Left cardiac atrium (tissue), 4 donors: ENCODE measurements at places on chromosomes 6 and 20. TPM values are rescaled to one million over a fixed set of nuclear protein-coding genes. Genes with fewer than 3 reads are reported as not detected.

Gene RALGAPB
- 19.5 TPM for total RNA-seq

Gene RAD21L1
- not detected for total RNA-seq

Gene DNAAF9
- 17.2 TPM for total RNA-seq

Gene ULBP1
- total RNA-seq, result 0.08 TPM

Gene RPRD1B
- total RNA-seq, result 86.4 TPM

Gene CRISP2
- total RNA-seq, result not detected

Gene CHRNA4
- 0.06 TPM for total RNA-seq

Gene CYP24A1
- total RNA-seq, result not detected

Gene HLA-G
- not detected for total RNA-seq

Gene ARHGAP18
- 12.4 TPM for total RNA-seq

Gene PAQR8
- 3.9 TPM for total RNA-seq

Gene GSTA3
- total RNA-seq, result not detected

Gene FAM83B
- total RNA-seq, result 7.4 TPM

Gene TUBB2B
- total RNA-seq, result 3.9 TPM

Gene COL20A1
- total RNA-seq, result not detected

Gene RPS10
- 746 TPM for total RNA-seq

Gene HTR1B
- total RNA-seq, result not detected

Gene TENT5A
- total RNA-seq, result 30.0 TPM

Gene MOCS1
- total RNA-seq, result 26.2 TPM

Gene STX11
- total RNA-seq, result 11.3 TPM

Gene XKR7
- total RNA-seq, result not detected

Gene LAMA5
- 113 TPM for total RNA-seq

Gene LBP
- 14.5 TPM for total RNA-seq

Gene ZSWIM3
- 1.7 TPM for total RNA-seq

Gene KIF25
- total RNA-seq, result 0.44 TPM

Gene ZC2HC1B
- total RNA-seq, result not detected

Gene STMND1
- not detected for total RNA-seq

Gene MUC21
- not detected for total RNA-seq

Gene PNPLA1
- total RNA-seq, result not detected

Gene OSER1
- 19.9 TPM for total RNA-seq
